ENCODE measurements at places on chromosomes 3 and 15.

- no peak for DNase-seq
Observed at GRCh38 chr15:50057905-50058639, 61.0 kb downstream of the ATP8B4 start.

DNA sequence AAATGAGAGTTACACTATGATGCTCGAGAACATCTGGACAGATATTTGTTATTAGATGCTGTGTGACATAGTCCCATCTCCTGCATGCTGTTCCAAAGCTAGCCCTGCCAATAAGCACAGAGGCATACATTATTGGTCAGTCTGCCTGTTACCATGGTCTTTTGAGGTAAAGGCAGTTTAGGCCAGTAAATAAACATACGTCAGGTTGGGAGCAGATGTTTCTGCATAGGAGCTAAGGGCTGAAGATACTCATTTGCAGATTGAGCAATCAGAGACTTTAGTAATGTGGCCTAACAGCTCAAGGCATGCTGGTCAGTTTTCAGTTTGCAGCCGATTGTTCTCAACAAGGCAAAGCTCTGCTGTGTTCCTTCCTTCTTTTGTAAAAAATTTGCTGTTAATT lies 192.9 kb downstream of the ADAMTSL3 start:
- DNase-seq, result no peak

DNA sequence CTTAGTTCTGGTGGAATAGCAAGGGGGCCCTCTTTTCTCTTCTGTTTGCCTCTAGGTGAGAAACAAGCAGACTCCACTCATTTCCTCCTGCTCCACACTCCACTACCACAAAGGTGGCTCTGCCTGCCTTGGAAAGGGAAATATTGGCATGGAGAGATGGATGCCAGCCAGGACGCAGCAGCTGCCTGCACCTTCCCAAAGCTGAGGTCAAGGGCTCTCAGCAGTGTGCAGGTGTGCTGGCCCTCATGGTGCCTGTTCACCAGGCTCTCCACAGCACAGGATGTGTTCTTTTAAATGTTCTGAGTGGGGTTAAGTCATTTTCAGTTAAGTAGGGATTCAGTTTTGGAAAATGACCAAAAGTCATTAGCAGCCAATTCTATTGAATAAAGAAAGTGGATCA lies 211.2 kb upstream of the STRIT1 start:
- no peak for DNase-seq

DNA sequence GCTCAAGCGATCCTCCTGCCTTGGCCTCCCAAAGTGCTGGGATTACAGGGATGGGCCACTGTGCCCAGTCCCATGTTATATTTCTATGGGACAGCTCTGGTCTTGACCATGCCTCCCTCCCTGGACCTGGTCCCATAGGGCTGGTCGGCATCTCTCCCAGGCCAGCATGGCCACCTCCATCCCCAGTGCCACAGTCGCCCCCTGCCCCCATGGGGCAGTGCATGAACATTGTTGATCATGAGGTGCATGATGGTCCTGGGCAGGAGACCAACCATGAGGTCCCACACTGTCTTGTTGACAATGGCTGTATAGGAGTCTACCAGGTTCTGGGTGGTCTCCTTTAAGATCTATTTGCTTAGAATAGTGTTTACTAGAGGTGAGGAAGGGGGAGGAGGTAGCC lies 6.5 kb downstream of the RPS17 start:
- no peak for DNase-seq

- DNase-seq, result no peak
Observed at GRCh38 chr3:23607184-23607847, 198.4 kb upstream of the UBE2E1 start.
